ENCODE measurements at places on chromosomes 1 and 21. TPM values are rescaled to one million over a fixed set of nuclear protein-coding genes. Genes with fewer than 3 reads are reported as not detected.

Gene TRIM58
- 0.08 TPM for total RNA-seq

Gene CRNN
- not detected for total RNA-seq

Gene GBP6
- 0.23 TPM for total RNA-seq

Gene DPYD
- total RNA-seq: 42.3 TPM

Gene PRRX1
- not detected for total RNA-seq

Gene SPATA45
- total RNA-seq: not detected

Gene TEKT2
- not detected for total RNA-seq

Gene DR1
- total RNA-seq: 84.2 TPM

Gene TENT5C
- 18.8 TPM for total RNA-seq

Gene HFM1
- total RNA-seq: not detected

Gene C1orf105
- total RNA-seq: not detected

Gene ZNF362
- 18.8 TPM for total RNA-seq

Gene CAPN9
- total RNA-seq: not detected

Gene CROCC
- total RNA-seq: 63.0 TPM

Gene HTR1D
- not detected for total RNA-seq

Gene ZDHHC18
- total RNA-seq: 52.9 TPM

Gene NPR1
- total RNA-seq: not detected

Gene CSF1
- 45.1 TPM for total RNA-seq

Gene RNU1-1
- 3,257 TPM for total RNA-seq

Gene TAS1R2
- total RNA-seq: not detected

Gene LORICRIN
- total RNA-seq: not detected

Gene DIO1
- not detected for total RNA-seq

Gene OR2T11
- total RNA-seq: not detected

Gene LAD1
- total RNA-seq: not detected

Gene MIXL1
- total RNA-seq: not detected

Gene RGS13
- total RNA-seq: not detected

Gene C1orf53
- total RNA-seq: not detected

Gene PDC
- not detected for total RNA-seq

Gene FALEC
- 0.60 TPM for total RNA-seq

Gene PPIAL4G
- total RNA-seq: 1.6 TPM

Gene C1orf94
- total RNA-seq: not detected

Gene AK4
- 81.3 TPM for total RNA-seq

Gene SRGAP2B
- 31.7 TPM for total RNA-seq

Gene FCRL5
- 0.33 TPM for total RNA-seq

Gene F5
- 1.3 TPM for total RNA-seq

Gene MTMR11
- total RNA-seq: 1.8 TPM

Gene SLC16A4
- total RNA-seq: 0.33 TPM

Gene LAMC2
- not detected for total RNA-seq

Gene EPHX1
- 2.5 TPM for total RNA-seq

Gene HAO2
- not detected for total RNA-seq

Data from activated naive CD8-positive, alpha-beta T cell treated with anti-CD3 and anti-CD28 coated beads, Interleukin-2, amount 10 ng/mL, durations not matched to agents 7 days and 5 days (primary cell).